ENCODE measurements at places on chromosomes 5 and 9.
A peak's percentile ranks its signal among the peaks of the same experiment; 100 is the strongest.

DNA sequence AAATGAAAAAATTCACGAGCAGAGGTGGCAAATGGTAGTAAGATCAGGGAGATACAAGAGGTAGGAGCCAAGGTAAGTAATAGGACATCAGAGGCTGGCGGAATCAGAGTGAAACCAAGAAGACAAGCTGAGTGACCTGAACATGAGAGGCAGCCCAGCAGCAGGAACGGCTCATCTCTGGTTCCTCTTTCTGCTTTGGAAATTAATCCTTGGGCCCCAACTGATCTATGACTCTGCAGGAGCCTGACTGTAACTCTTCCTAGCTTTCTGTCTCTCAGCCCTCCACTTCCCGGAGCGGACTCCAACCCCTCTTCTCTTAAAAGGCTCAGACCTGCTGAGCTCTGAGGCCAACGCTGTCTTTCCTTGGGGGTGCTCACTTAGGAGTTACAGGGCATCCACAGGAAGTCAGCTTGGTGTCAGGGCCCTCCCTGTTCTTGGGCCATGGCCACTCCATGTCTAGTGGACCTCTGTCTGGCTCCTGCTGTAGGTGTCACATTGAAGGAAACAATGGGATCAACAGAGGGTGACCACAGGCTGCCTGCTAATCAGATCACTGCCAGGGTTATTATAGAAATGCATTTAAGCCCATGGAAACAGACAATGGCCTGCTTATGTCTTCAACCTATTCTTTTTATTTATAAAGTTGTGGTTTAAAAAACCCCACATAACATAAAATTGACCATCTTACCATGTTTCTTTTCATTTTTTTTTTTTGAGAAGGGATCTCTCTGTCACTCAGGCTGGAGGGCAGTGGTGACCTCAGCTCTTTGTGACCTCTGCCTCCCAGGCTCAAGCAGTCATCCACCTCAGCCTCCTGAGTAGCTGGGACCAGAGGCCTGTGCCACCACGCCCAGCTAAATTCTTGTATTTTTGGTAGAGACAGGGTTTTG lies 22.5 kb upstream of the SHB start:
- no peak for DNase-seq

- DNase-seq, result peak; percentile 33
These were observed 64.0 kb downstream of the SECISBP2 start for GRCh38 chr9:89382026-89382986.

GRCh38 chr5:82129723-82130285 lies 148.3 kb downstream of the RPS23 start:
- no peak for DNase-seq

GRCh38 chr5:61654876-61655275 lies 322.8 kb downstream of the ZSWIM6 start:
- no peak for DNase-seq

- no peak for DNase-seq
These were observed 128.1 kb downstream of the PRDM6 start for GRCh38 chr5:123217173-123217572.

DNA sequence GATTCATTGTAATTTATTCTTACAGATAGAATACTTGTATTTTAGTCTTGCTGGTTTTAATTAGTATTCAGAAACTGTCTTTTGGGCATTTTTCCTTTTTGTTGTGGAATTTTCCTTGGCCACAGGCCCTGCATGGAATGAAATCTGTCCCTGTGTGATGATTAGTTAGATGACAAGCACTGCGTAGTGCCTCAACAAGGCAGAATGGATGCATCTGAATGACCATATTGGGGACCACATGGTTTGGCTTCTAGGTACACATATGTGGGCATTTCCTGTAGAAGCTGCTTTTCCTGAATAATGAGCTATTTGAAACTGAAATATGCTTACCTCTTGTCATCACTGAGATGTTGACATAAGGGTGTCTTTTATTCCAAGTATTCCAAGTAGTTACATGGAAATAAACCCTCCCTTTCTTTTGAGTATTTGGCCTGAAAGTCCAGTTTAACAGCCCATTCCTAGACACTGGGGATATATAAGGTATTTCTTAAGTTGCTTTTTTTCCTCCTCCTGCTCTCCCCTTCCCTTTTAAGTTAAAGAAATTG lies 147.3 kb downstream of the YTHDC2 start:
- DNase-seq, result no peak

DNA sequence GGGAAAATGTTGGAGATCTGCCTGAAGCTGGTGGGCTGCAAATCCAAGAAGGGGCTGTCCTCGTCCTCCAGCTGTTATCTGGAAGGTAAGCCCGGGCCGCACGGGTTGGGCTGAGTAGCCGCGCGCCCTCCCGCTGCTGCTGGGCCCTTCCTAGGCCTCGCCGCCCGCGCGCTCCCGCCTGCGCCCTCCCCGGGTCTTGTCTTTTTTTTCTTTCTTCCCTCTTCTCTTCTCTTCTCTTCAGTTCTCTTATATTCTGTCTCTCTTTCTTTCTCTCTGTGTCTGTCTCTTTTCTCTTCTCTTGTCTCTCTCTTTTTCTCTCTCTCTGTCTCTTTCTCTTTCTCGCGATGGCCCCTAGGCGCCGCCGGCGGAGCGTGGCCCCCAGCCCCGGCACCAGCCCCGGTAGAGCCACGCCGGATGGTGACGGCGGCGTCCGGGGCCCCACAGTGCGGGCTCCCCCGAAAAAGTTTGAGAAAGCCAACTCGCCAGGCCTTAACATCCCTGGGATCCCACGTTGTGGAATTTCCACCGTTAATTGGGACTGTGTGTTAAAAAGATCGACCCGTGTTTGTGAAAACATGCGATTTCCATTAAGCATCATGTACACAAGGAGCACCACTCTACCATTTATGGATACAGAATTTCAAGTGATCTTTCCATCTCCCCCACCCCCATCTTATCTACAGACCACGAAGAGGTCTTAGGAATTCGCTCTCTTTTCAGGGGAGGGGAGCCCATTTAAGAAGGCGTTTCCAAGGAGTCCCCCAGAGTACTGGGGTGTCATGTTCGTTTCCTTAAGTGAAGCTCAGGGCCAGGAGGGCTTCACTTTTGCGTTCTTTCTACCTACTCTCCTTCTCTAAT lies 616 bp downstream of the ABL1 start:
- peak; percentile 35 for DNase-seq

DNA sequence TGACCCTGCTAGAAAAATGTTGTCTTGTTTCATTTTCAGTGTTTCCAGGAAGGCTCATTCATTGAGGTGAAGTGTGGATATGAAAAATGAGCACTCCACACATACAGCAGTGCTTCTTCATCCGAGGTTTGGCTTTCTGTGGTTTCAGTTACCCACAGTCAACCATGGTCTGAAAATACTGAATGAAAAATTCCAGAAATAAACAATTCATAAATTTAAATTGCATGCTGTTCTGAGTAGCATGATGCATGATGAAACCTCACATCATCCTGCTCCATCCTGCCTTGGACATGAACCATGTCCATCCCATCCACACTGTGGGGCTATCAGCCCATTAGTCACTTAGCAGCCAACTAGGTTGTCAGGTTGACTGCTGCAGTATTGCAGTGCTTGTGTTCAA lies 10.4 kb upstream of the SLC45A2 start:
- DNase-seq, result no peak

DNA sequence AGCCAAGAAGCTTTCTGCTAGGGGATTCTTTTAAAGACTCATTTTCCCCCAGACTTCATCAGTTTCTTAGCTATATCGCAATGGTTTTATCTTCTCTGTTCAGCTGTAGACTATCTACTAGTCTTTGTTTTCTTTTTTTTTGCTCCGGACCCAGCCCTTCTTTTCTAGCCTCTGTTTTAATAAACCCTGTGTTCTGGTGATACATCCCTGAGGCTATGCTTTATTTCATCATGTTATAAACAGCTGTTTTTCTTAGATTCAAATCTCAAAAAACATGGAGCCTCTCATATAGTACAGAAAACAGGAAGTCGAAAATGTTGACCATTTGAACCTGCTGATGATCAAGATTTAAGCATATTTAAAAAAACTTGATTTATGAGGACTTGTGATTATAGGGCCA lies 37.8 kb downstream of the SCGB3A1 start:
- DNase-seq, result no peak

- DNase-seq, result no peak
These were observed 86.1 kb downstream of the SEMA6A start for GRCh38 chr5:116488356-116489041.

- no peak for DNase-seq
These were observed 62.8 kb upstream of the SUB1 start for GRCh38 chr5:32522429-32523143.

DNA sequence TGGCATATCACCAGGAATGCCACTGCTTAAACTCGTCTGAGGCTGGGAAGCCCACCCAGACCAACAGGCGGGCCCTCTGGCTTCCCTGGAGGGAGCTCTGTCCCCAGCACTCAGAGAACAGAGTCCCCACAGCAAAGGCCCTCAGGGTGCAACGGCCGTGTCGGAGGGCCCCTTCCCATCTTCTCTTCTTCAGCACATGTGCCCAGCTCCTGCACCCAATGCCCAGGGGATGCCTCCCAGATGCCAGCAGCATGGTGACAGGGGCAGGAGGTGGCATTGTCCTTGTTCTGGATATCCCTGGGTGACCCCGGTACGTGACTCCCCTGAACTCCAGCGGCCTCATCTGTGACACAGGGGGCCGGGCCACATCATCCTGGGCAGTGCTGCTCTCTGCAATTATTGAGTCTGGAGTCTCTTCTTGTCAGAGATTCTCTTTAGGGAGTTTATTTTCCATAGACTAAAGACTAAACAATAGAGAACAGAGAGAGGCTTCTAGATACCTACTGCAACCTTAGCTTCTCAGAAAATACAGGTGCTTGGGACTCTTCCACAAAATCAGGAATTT lies 13.6 kb upstream of the OLFM1 start:
- DNase-seq, result no peak

DNA sequence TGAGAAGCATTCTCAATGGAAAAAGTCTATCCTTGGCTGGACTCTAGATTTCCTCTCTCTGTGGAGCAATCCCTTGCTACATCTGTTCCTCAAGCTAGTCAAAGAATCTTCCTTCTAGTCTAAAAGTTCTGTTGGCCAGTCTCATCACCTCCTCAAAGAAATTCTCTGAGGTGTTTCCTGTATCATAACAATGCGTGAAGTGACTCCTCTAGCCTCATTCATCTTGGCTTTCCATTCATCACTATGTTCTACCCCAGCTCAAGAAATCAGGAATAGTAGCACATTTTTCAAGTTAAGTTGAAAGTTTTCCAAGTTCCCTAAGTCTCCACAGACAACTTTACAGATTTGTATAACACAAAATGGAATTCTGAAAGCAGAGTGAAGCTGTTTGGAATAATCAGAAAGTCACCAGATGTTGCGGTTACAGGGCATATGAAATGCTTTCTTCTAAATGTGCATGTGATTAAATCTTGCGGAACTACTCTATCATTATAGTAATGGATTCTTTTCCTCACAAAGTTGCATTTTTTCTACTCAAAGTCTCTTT lies 176.6 kb upstream of the FREM1 start:
- no peak for DNase-seq

GRCh38 chr9:76713381-76713780 lies 50.9 kb upstream of the PCA3 start:
- no peak for DNase-seq

- no peak for DNase-seq
These were observed 117.0 kb upstream of the BOD1 start for GRCh38 chr5:173733425-173733824.
